ENCODE measurements at places on chromosomes 2 and 18. TPM values are rescaled to one million over a fixed set of nuclear protein-coding genes. Genes with fewer than 3 reads are reported as not detected.

GREB1L gene
- not detected for total RNA-seq

- DNase-seq, result no peak
Measured at GRCh38 chr18:58098706-58099105, 54.7 kb downstream of the NEDD4L start.

GRCh38 chr18:54881229-54881768 lies 53.0 kb downstream of the RAB27B start:
- no peak for DNase-seq

- DNase-seq, result peak; percentile 7
Measured at GRCh38 chr2:240785424-240786335, 34.3 kb downstream of the KIF1A start.

- no peak for DNase-seq
Measured at GRCh38 chr2:170396799-170397459, 219.0 kb downstream of the MYO3B start.

GRCh38 chr2:186645999-186646398 lies 47.9 kb upstream of the FAM171B start:
- DNase-seq, result no peak

DNA sequence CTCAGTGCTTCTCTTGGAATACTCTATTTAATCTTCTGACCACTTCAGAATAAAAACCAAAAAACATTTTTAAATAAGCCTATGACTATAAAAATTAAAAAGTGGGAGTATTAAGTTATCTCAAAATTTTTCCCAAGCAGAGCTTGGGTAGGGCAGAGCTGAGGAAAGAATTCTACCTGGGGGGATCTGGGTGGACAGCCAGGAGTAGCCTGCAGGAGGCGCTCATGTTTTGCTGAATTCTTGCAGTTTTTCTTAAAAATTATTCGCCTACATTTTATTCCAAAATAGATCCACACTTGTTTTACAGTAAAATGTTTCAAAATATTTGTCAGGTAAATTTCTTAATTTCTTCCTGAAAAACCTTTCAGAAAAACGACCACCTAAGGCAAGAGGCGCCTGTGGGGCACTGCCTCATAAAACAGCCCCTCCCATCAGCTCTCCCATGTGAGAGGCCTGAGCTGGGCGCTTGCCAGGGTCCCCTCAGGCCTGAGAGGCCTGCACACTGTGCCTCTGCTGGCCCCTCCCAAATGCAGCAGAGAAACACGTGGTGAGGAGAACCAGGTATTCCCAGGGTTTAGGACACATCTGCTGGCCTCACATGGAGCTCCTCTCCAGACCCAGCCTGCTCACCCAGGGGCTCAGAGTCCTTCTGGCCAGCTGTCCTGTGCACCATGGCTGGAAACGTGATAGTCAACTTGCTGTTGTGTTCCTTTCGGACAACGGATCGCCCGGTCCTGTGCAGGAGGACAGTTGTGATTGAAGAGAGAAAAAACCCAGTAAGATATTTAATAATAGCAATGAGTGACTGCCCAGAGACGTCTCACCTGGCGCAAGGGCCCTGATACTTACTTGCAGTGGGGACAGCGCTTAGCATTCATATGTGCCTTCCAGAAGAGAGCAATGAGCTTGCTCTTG lies 17.5 kb downstream of the POLR1A start:
- DNase-seq, result no peak

DNA sequence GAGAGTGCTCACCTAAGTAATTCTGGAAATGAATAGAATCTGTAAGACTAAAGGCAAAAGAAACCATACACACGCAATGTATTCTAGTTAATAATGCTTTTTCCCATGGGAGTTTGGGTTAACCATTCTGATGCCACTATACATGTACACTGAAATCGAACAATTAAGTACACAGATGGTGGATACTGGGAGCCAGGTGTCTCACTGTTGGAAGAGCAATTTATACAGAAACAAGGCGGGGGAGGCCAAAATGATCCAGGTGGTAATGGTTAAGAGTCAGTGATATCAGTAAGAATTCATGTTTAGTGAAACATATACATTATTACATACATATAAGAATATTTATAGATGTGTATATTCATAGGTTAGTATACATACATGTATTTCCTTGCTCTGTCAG lies 67.2 kb downstream of the TMEM131 start:
- no peak for DNase-seq

GRCh38 chr2:9838391-9838790 lies 4.9 kb upstream of the TAF1B start:
- no peak for DNase-seq

- DNase-seq, result no peak
Measured at GRCh38 chr2:64525317-64525613, 1.1 kb downstream of the AFTPH start.

DNA sequence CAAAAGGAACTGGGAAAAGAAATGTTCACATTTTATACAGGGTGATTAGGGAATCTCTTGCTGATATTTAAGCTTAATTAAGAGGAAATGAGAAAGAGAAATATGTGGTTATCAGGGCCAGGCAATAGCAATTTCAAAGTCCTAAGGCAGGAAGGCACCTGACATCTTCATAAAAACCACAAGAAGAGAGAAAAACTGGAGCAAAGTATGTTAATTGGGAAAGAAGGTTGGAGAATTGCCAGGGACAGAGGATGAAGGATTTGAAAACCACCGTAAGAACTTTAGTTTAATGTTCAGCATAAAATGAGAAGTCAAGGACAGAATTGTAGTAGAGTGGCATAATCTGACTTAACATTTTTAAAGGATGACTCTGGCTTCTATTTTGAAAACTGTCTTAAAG lies 691.8 kb upstream of the NRXN1 start:
- DNase-seq, result no peak

- peak; percentile 11 for DNase-seq
Measured at GRCh38 chr2:167292430-167293171, 404.3 kb downstream of the XIRP2 start.

- no peak for DNase-seq
Measured at GRCh38 chr18:76837071-76837470, 14.7 kb downstream of the ZNF236 start.

All from T-helper 17 cell (primary cell).